ENCODE measurements at places on chromosomes 16 and 17. TPM values are rescaled to one million over a fixed set of nuclear protein-coding genes. Genes with fewer than 3 reads are reported as not detected.

KRT33A gene
- not detected for total RNA-seq

CCDC47 gene
- 114 TPM for total RNA-seq

PERCC1 gene
- total RNA-seq: not detected

ABCC12 gene
- not detected for total RNA-seq

AATK gene
- total RNA-seq: 5.2 TPM

JMJD8 gene
- 22.0 TPM for total RNA-seq

CSH1 gene
- total RNA-seq: not detected

FADS6 gene
- not detected for total RNA-seq

MYL4 gene
- not detected for total RNA-seq

Measured in epithelial cell of umbilical artery (primary cell).